A172 (cell line): ENCODE measurements at places on chromosomes 2 and 18. TPM values are rescaled to one million over a fixed set of nuclear protein-coding genes. Genes with fewer than 3 reads are reported as not detected.

The DNAH7 gene
- 0.40 and 0.55 TPM in 2 replicates for total RNA-seq

The FSIP2 gene
- total RNA-seq, result 0.03 TPM in 1 of 2 replicates, not detected in the other

The CDCA7 gene
- total RNA-seq, result 7.5 and 11.4 TPM in 2 replicates

GRCh38 chr2:124039762-124040291 lies 14.7 kb downstream of the CNTNAP5 start:
- DNase-seq, result no peak
